ENCODE measurements at places on chromosomes 6 and 20.

- no peak for DNase-seq
Measured at GRCh38 chr6:392441-393390, 1.2 kb downstream of the IRF4 start.

GRCh38 chr6:83510791-83511190 is 1.5 kb upstream of the PRSS35 start:
- DNase-seq: no peak

- no peak for DNase-seq
Measured at GRCh38 chr6:114874410-114874809, 531.6 kb upstream of the HS3ST5 start.

DNA sequence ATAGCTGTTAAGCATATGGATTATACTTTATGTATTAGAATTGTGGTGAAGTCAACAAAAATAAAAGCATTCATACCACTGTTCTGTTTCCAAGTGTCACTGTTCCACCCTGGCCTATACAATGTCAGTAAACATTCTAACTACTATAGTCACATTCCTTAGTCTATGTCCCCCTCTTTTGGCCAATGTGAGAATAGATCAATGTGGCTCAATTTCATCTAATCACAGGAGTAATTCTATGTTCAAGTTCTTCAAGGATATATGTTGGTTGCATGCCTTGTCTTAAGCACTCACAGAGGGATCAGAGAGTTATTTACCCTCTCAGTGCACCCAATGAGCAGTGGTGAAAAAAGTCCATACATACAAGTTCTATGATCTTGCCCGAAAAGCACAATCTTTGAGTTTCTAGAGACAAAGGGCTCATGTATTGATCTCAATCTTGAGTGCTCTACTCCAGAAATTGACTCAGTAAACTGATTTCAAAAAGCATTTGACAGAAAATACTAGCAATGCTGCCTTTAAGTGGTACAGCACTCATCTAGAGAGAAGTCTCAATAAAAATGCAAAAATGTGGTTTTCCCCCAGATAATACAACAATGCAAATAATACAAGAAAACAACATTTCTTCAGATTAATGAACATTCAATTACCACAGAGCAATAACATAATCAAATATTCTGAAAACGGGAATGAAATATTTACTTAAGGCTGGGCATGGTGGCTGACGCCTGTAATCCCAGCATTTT is 16.5 kb downstream of the SMLR1 start:
- peak; percentile 23 for DNase-seq

DNA sequence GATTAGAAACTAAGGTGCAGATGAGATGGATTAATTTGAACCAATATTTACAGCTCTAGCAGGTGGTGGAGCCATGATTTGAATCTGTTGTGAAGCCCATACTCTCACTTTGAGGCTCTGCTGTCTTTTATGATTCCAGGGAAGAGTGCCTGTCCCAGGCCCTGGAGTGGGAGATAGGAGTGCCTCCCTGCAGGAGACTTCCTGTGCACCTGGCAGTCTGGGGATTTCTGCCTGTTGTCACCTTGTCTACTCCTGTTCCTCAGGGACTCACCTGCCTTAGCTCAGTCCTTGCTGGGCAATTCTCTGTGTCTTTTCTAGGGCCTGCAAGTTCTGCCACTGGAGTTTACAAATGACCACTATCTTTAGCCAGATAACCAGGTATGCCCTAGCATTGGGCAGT is 46.3 kb downstream of the SCAND1 start:
- no peak for DNase-seq

DNA sequence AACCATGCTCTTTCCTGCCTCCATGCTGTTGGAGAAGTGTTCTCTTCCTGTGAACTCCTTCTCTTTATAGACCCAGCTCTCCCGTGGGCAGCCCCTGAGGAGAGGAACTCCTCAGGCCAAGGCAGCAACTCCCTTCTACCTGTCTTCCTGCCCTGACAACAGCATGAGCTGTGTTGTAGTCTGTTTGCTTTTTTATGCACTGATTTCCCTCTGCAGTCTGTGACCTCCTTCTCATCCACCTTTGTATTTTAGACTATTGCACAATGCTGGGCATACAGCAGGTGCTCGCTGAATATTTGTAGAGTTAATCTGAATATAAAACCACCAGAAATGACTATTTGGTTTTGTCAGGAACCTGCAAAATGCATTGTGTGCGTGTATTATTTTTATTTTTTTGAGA is 152.2 kb upstream of the CHD6 start:
- no peak for DNase-seq

- no peak for DNase-seq
Measured at GRCh38 chr6:29462022-29462421, 5.1 kb downstream of the OR2H1 start.

DNA sequence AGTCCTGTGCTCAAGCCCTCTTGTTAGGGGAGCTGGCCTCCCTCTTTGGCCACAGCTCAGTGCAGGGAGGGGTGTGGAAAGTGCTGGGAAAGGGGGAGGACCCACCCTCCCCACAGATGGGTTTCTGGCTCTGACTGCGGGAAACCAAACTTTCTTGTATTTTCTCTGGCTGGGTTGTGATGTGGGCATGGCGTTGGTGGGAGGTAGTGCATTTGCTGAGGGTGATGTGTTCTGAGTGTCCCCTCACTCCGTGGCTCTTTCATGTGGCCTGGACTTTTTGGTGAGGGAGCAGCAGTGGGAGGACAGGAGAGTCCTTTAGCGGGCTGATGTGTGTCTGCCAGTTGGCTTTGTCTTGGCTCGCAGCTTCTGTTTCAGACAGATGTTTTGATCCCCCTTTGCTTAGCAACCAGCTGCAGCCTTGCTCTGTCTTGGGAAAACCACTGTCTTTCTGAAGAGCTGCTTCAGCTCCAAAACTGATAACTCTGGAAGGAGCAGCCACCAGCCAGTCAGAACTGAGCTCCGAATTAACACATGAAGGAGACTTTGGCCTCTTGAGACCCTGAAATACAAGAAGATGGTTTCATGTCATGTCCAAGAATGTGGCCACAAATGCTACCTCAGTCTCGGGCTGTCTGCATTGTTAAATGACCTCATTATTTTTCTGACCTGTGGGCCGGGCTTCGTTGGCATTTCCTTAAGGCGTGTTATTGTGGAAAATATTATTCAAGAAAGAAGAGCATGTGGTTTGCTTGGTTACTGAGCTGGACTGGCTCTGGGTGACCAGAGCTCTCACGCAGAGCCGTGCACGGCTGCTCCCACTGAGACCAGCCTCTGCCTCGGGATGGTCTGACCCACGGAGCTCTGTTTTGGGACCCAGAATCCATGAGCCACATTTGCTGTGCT is 21.5 kb downstream of the SYNJ2 start:
- peak; percentile 71 for DNase-seq

GRCh38 chr6:132079286-132079685 is 128.1 kb upstream of the CCN2 start:
- DNase-seq: no peak

DNA sequence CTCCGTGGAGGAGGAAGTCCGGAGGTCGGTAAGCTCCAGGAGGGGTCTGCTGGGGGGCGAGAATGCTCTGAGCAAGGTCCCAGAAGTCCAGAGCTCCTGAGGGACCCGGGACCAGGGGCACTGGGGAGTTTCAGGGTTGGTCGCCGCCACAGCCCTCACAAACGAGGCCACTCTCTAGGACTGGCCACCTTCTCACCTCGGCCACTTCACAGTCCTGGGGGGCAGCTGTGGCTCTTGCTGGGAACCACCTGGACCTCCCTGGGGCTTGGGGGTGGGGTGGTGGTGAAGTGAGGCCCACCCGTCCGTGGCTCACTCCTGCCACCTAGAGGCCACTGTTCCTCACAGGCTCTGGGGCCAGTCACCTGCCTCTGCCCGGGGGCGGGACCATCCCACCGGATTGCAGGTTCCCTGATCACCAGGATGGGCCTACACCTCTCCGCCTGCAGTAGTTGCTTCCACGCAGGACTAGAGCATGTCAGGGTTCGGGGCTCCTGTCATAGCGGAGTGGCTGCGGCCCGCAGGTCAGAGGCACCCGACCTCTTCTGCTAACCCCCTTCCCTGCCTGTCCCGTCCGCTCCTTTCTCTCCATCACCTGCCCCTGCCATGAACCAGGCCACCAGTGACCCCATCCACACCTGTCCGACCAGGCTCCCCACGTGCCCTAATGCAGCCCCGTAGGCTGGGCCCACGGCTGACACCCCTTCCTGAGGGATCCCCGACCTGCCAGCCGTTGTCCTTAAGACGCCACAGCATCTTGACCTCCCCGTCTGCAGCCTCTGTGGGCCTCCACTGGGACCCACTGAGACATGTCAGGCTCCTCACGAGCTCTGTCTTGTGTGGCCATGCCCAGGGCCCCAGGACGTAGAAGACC is 5.1 kb upstream of the TCEA2 start:
- DNase-seq: no peak
